ENCODE measurements at places on chromosomes 2 and 18.

- no peak for DNase-seq
Observed at GRCh38 chr2:38448692-38449410, 71.8 kb upstream of the ATL2 start.

GRCh38 chr2:120287183-120288015, 34.7 kb downstream of the RALB start:
- DNase-seq = no peak

DNA sequence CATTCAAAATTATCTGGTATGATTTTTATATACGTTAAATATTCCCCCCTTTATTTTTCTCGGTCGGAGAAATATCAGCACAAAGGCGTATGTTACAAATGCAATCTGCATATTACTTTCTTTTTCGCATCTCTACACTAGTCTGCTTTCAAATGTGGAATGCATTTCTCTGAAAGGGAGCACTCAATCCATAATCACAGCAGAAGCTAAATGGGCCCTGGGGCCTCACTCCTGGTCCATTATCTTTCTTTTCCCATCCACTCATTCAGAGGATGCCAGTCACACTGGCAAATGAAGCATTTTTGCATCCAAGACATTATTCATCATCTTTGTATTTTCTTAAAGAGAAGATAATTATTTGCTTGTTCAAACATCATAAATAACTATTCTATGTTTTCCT, 295.2 kb upstream of the LRP1B start:
- DNase-seq = no peak

GRCh38 chr2:29106980-29107388, 8.2 kb upstream of the CLIP4 start:
- DNase-seq = no peak

DNA sequence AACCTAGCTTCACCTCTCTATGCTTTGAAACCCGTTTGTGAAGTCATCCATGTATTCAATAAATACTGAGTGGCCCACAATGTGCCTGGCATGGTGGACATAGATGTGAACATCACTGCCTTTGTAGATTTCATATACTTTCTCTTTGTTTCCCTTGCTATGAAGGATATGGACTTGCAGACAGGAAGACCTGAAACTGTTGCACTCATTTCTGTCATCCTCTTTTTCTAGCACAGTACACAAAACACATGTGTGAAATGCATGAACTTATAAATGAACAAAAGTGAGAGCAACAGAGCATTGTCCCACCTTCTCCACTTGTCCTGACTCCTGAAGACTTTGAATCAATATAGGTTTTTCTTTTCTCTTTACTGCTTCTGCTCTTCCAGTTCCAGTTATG, 249.4 kb upstream of the LINC00305 start:
- DNase-seq = no peak

DNA sequence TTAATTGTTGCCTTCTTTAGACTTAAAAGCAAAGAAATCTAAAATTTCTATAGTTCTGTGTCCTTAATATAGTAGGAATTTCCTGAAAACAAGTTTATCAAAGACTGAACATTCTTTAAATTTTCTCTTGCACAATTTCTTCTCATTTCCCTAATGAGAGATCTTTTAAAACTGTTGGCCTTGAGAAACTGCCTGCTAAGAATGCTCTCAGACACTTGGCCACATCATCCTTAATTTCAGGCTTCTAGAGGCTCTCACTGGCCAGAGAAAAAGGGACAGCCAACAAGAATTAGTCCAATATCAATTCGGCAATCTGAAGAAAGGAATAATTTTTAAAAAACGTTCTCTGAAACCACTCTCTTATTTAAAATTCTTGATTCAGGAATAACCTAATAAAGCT, 167.0 kb upstream of the CREB1 start:
- DNase-seq = no peak

DNA sequence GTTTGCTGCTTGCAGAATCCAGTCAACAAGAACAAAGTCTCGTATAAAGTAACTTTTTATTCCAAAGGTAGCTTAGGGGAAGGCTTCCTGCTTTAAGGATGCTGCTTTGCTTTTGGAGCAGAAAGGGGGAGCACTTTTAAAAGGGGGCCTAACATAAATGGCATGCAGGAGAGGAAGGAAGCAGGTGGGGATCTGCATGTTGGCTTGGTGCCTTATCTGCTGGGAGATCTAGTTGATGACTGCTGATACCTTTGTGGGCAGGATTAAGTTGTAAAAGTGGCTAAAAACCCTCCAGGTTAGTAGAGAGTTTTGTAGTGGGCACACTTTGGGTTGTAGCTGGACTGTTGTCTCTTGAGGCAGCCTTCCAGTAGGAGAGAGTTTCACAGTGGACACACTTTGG, 22.5 kb downstream of the UBR3 start:
- DNase-seq = no peak

- DNase-seq = no peak
Observed at GRCh38 chr2:65228263-65228750, 676 bp downstream of the ACTR2 start.

GRCh38 chr2:46794693-46795317, 120.8 kb downstream of the MCFD2 start:
- no peak for DNase-seq

DNA sequence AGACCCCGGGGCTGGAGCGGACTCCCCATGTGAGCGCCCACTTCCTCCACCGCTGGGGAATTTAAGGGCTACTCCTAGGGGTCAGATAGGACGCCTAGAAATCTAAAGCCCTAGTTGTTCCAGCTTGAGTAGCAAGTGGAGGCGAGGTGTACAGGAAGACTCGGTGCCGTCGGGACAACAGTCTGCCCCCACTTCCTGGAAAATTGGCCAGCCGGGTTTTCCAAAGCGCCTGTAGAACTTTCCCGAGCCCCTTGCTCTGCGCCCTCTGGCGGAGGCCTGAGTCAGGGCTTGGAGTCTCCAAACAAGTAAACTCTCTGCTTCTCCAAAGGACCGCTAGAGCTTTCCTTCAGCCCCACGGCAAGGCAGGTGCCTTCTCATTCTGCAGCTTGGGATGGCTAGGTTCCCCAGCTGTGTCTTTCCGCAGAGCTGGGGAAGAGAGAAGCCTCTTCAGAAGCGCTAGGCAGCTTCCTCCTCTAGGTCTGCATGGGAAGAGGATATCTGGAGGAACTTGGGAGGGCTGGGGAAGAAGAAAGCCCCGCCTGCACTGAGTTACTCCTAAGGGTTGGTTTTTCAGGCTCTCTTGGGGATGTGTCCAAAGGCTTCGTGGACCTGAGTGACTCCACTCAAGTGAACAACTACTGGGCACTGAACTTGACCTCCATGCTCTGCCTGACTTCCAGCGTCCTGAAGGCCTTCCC, 681 bp downstream of the SPR start:
- no peak for DNase-seq

DNA sequence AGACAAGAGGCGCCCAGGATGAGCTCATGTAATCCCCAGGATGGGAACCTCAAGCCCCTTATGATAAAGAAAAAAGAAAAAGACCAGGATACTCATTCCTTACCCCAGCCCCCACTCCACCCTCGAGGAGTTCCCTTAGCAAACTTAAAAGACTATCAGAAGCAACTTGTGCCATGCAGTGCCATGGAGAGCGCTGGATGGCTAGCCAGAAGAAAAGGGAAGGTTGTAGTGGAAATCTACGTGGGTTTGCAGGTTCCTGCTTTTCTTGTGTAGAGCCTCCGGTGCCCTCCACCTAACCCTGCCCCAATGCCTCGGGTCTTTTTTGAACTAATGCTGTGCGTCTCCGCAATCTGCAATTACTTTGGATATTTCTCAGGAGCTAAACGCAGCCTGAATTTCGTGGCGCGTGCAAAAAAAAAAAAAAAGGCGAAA, 16.2 kb upstream of the BCL11A start:
- no peak for DNase-seq

- DNase-seq = no peak
Observed at GRCh38 chr2:72457801-72458516, 310.3 kb upstream of the CYP26B1 start.

GRCh38 chr18:61893971-61894750, 1.4 kb upstream of the RNF152 start:
- DNase-seq = peak; percentile 61

DNA sequence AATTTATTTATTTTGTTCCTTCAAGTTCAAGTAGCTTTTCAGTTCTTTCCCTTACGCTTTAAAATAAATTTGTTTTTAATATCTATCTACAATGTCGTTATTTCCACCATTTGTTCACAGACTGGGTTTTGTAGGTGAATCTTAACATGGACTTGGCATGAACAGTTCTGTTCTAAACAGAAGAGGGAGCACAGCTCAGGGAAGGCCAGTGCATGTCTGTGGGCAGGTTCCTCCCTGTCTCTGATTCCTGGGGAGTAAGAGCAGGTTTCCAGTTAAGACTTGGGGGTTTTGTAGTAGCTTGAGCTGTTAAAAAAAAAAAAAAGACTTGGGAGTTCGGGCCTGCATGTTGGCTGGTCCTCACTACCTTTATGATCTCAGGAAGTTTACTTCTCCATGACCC, 11.1 kb downstream of the TTL start:
- no peak for DNase-seq

DNA sequence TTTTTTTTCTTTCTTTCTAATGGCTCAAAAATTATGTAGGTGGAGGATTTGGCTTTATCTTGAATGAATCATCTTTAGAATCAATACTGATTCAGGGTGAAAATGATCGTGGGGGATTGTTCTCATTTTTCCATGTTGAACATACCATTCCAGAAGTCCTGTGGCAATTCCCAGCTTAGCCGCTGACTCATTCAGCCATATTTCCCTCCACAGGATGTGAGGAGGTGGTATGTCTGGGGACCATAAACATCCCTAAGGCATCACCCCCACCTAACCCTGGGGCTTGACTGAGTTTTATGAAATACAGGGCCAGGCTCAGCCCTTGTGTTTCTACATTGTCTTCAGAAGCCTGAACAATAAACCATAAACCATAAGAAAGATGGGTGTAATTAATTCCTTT, 92.7 kb upstream of the FN1 start:
- no peak for DNase-seq

DNA sequence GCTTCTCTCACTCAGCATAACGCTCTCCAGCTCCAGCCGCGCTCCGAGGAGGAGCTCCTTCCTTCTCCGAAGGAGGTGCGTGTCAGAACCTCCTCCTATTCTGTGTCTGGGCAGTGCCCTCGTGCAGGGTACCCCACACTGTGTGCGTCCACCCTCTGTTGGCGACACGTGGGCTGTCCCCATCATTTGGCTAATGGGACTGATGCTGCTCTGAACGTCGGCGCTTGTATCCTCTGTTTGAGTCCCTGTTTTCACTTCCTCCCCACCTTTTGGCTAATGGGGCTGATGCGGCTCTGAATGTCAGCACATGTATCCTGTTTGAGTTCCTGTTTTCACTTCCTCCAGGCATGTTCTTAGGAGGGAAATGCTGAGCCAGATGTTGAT, 22.2 kb downstream of the KCNG2 start:
- DNase-seq = no peak

- peak; percentile 30 for DNase-seq
Observed at GRCh38 chr2:96325041-96325883, at the start of gene ITPRIPL1. TSS of gene ITPRIPL1 (plus strand) at chr2:96325317. CDS start at chr2:96325840, 523 bp downstream.

- no peak for DNase-seq
Observed at GRCh38 chr2:70029814-70030409, 57.4 kb upstream of the PCBP1 start.

DNA sequence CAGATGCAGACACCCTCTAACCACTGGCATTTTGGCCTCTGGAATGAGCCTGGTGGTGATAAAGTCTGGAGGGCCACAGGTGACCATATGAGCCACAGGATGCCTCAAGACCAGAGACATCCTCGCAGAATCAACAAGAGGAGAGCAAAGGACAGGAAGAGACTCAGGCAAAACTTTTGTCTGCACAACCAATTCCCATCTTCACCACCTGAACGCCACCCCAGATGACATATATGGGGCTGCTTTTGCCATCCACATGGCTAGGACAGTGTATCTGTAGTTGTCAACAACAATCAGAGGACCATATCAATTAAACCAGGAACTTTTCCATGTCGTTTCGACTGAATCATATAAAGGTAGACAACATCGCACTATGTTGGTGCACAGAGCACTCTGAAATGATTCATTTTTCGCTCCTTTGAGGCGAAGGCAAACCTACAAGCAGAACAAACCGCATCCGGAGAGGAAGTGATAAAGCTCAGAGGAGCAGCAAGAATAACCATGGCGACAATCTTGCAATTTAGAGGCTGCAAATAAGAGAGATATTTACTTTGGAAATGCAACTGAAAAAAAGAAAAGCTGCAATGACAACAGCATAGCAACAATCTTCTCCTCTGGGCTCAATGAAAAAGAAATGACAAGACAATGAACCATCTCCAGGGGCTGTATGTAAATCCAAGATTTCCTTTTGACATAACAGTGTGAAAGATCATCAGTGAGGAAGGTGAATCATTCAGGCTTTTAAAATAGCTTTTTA, 204.5 kb downstream of the ARL4C start:
- no peak for DNase-seq

- no peak for DNase-seq
Observed at GRCh38 chr2:20159411-20160070, 65.4 kb downstream of the SDC1 start.

DNA sequence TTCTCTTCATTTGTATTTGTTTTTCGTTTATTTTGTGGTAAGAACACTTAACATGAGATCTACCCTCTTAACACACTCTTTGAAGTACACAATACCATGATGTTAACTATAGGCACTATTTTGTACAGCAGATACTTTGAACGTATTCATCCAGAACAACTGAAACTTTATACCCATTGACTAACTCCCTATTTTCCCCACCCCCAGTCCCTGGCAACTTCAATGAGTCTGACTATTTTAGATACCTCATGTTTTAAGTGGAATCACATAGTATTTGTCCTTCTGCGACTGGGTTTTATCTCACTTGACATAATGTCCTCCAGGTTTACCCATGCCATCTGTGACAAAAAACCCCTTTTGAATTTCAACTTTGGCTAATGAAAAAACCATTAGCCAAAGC, 356.3 kb upstream of the CDH20 start:
- no peak for DNase-seq

DNA sequence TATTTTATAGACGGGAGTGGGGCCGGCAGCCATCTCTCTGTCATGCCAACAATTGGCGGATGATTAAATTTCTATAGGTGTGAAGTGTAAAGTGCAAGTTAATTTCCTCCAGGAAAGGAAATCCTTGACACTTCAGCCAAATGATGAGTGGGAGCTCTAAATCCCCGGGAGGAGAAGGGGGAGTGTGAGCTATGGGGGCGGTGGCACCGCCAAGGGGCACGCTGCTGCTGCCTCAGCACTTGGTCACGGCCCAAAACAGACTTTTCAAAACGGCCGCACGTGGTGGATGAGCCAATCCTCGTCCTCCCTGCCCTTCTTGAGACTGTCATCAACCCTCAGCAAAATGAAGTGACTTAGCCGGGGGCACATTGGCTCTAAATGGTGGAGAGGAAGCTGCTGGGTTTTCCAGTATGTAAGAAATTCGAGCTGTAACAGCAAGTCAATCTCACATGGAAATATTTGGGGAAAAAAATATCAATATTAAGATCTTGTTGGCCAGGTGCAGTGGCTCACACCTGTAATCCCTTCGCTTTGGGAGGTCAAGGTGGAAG, 200.8 kb downstream of the TFCP2L1 start:
- DNase-seq = no peak

GRCh38 chr2:146374505-146374904, 1470.3 kb upstream of the ACVR2A start:
- no peak for DNase-seq

- DNase-seq = no peak
Observed at GRCh38 chr2:48272199-48272598, 257.8 kb upstream of the STON1 start.

- no peak for DNase-seq
Observed at GRCh38 chr2:8170552-8171327, 511.1 kb upstream of the ID2 start.
